ENCODE measurements at places on chromosomes 5 and 9. TPM values are rescaled to one million over a fixed set of nuclear protein-coding genes. Genes with fewer than 3 reads are reported as not detected.

DMGDH gene
- total RNA-seq: 0.67 TPM

ADGRD2 gene
- not detected for total RNA-seq

IL17B gene
- total RNA-seq: not detected

ADAMTS6 gene
- 4.3 TPM for total RNA-seq

TLX3 gene
- total RNA-seq: not detected

AK8 gene
- 0.30 TPM for total RNA-seq

FABP6 gene
- not detected for total RNA-seq

TICAM2 gene
- total RNA-seq: 1.8 TPM

OR1J2 gene
- not detected for total RNA-seq

KCTD16 gene
- total RNA-seq: 0.22 TPM

GRXCR2 gene
- not detected for total RNA-seq

ADAMTSL1 gene
- total RNA-seq: not detected

DENND4C gene
- 49.5 TPM for total RNA-seq
